CD4-positive, alpha-beta T cell treated with Interferon gamma for 1 hour (primary cell): ENCODE measurements at places on chromosomes 12 and 14.

DNA sequence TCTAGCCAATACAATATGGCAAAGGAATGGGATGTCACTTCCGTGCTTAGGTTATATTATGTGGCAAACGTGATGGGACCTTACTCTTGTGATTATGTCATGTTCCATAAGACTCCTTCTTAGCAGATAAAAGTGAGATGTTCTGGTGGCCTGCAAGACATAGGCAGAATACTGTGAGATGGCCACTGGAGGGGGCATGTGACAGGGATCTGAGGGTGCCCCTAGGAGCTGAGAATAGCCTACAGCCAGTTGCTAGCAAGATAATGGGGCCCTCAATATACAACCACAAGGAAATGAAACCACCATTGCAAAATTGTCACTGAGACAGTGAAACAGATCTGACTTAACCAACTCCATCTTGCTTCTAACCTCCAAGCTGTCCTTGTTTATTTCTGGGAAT, 151.4 kb upstream of the SSTR1 start:
- peak; percentile 6 for DNase-seq

DNA sequence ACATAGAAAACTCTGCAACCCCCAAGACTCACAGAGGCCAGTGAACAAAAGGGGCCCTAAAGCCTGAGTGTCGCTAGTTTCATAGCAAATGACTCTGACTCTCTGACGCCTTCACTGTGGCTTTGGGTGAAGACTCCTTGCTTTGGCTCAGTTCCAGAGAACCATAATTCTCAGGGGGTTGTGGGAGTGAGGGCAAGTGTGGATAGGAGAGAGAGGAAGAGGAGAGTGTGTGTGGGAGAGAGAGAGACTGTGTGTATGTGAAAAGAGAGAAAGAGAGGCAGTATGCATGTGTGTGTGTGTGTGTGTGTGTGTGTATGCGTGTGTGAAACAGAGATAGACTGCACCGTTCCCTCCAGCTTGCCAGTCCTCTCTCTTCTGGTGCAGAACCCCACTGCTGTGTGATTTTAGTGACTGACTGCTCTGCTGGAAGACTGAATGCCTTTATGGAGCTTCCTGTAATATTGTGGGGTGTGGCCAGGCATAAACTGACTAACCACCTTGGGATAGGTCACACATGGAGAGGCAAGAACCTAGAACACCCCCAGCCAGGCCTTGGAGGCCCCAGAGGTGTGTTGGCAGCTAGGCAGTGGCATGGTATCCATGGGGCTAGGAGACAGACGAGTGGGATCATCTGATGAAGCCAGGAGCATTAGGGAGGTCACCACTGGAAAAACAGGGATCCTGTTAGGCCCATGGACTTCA, 45.9 kb upstream of the STXBP6 start:
- no peak for DNase-seq

DNA sequence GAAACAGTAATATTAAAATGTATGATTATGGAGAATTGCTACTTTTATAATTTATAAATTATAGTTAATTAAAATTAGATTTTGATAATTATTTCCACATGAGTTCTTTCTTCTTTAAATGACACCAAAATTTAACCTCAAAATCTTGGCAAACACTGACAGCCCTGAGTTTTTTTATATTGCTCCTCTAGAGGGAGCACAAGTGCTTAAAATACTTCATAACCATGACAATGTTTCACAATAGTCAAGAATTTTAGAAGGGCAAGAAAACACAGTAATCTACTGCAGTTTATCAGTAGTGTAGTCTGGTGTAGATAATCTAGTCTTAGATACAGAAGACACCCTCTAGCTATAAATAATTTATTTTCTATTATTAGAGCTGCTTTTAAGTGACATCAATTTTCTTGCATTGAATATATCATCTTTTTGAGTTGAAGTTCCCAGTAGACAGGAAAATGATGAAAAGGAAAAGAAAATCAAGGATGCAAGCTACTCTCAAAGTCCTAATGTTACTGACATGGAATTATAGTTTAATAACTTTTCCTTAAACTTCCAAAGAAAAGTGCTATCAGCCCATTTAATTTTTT, 14.3 kb upstream of the PTGER2 start:
- DNase-seq = no peak

DNA sequence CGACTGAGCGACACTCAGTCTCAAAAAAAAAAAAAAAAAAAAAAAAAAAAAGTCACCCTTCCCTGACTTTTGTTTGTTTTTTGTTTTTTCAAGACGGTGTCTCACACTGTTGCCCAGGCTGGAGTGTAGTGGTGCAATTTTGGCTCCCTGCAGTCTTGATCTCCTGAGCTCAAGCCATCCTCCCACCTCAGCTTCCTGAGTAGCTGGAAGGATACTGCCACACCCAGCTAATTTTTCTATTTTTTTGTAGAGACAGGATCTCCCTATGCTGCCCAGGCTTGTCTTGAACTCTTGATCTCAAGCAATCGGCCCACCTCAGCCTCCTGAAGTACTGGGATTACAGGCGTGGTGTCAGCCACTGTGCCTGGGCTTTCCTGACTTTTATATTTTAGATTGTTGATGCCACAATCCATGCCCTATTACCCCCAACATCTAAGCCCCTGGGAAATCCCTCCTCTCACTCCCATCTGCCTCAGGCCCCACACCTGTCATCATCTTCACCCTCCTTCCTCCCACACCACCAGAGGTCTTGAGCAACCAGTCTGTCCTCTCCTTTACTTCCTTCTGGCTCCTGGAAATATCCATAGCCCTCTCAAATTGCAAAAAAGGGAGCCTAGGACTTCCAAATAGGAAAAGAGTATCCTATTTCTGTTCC, 7.8 kb downstream of the IKZF4 start:
- no peak for DNase-seq

DNA sequence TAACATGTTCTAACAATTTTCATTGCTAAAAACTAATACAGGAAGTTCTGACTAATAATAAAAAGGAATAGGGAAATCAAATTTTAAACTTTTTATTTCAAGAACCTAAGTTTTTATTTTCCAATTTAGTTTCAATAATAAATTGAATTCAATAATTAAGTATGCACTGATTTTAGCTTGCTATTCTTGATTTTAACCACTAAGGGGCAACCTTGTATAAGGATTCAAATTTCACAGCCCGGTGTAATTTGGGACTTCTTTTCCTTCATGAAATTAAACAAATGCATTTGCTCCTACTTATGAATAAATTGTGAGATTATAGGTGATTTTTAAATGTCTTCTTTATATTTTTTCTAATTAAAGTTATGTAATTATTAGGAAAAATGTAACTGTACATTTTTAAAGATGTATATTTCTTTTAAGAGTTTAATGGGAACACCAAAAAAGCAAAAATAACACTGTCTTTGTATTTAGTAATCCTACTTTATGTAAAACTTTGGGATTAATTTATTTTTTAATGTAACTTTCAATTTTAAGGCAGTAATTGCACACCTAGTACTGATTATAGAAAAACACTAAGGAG, 241.4 kb upstream of the PDZRN4 start:
- DNase-seq = no peak

- no peak for DNase-seq
Measured at GRCh38 chr14:34087571-34087970, 136.7 kb upstream of the EGLN3 start.

- DNase-seq = no peak
Measured at GRCh38 chr12:24864796-24865125, 84.1 kb downstream of the BCAT1 start.

DNA sequence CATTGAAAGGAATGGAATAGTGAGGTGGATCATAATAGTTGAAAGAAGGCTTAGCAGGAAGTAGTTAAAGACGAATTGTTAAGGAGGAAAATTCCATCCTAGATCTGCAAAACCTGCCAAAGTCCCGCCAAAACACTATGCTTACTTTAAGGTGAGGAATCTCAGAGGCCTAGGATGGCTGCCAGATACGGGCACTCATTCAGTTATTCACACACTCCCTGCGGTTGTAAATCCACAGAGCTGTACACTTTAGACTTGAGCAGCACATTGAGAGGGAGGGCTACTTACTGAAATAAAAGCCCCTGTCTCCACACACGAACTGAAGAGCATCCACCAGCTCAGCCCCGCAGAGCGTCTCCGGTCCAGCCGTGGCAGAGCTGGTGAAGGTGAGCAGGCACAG, 5.0 kb downstream of the IGF1 start:
- DNase-seq = no peak
